ENCODE measurements at places on chromosomes 6 and 20.

- DNase-seq = no peak
Observed at GRCh38 chr20:15370370-15370769, 1033.0 kb upstream of the FLRT3 start.

- DNase-seq = no peak
Observed at GRCh38 chr20:31862157-31862470, 8.2 kb downstream of the DUSP15 start.

GRCh38 chr20:11754451-11754850 lies 163.2 kb upstream of the BTBD3 start:
- no peak for DNase-seq

DNA sequence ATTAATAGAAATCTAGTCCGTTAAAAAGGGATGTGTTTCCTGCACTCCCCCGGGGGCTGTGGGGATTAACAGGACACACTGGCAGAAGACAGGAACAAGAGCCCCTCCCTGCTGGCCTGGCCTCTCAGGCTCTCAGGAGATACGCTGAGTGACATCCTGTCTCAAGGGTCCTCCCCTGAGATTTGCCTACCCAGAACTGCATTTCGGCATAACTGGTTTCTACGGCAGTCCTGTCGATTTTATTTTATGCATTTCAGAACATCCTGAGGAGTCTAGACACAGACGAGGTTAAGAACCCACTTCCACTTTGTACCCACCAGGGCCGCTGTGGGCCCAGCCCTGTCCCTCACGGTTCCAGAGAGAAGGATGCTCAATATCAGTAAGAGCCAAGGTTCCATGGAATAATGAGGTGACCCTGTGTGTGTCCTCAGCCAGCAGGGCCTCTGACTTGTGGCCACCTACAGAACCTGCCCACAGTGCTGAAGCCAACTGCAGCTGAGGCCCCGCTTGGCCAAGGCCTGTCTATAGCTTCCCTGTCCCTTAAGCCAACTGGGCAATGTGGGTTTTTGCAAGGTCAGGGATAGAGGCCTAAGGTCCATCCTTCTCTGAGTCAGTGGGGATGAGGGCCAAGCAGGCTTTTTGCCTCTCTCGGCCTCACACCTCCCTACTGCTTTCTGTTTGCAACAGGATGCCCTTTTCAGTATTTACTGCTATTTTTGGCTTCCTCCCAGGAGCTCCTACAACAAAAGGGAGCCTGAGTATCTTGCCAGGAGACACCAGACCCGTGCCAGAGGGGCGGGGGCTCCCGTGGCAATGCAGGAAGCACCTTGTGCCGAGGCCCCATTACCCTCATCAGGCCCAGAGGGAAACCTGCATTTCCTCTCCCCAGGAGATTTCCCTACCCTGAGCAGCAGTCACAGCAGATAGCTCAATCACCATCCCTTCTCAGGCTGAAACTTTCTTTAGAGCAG lies 14.7 kb downstream of the UQCC2 start:
- DNase-seq = peak; percentile 42

- no peak for DNase-seq
Observed at GRCh38 chr6:2730353-2731107, 20.2 kb downstream of the MYLK4 start.

DNA sequence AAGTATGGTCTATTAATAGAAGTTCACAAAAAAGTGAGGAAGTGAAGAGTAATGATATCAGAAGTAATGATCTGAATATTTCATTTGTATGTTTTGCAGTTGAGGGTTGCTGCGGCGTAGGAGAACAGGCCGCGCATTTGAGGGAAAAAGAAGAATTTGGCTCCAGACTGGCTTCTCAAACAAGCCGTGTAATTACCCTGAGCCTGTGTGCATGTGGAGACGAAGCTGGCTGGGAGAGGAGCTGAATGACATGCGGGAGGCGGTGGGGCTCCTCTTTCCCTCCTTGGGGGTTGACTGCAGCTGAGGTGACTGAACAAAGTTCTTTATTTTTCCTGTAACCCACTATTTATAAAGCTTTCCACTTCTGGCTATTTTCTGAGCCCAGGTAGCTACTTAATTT lies 115.5 kb upstream of the AFDN start:
- no peak for DNase-seq

GRCh38 chr6:101747160-101747559 lies 353.7 kb downstream of the GRIK2 start:
- no peak for DNase-seq

DNA sequence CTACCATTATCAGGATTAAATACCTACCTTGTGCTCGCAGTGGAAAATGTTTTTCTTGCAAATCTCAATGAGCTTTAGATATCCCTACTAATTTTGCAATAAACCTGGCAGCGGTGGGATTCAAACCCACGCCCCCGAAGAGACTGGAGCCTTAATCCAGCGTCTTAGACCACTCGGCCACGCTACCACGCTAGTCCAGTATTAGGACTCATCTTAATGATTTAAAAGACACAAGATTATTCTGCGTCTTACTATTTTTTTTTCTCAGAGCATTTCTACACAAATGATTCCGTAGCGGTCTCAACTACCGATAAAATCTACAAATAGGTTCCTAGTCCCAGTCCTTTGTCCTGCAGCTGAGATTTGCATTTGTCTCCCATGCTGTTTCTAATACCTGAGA lies 35.2 kb upstream of the ZSCAN23 start:
- no peak for DNase-seq

DNA sequence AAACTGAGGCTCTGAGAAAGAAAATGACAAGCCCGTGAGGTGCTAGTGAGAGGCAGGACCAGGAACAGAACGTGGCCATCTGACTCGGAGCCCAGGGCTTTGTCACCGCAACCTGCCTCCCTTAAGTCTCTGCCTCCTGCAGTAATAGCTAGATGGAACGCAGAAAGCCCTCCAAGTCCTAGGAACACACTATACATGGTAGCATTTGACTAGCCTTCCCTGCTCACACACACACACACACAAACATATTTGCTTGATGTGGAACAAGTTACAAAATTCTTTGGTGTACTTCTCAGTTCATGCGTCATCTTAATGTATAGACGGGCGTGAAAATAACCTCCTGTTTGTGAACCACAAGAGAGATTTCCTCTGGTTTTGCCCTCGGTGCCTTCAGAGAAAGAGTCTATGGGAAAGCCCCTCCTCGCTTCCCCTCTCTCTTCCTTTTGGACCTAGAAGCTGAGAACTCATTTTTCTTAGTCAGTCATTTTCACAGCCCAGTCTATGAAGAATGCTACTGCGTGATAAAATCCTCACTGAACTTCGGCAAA lies 38.8 kb downstream of the C6orf52 start:
- DNase-seq = no peak

- DNase-seq = no peak
Observed at GRCh38 chr20:12413116-12413515, 495.4 kb downstream of the BTBD3 start.

GRCh38 chr6:38955861-38956260 lies 92.7 kb upstream of the GLP1R start:
- DNase-seq = no peak

- no peak for DNase-seq
Observed at GRCh38 chr6:143426026-143426425, 24.5 kb downstream of the ADAT2 start.

- no peak for DNase-seq
Observed at GRCh38 chr6:22873513-22874136, 304.3 kb downstream of the HDGFL1 start.

- DNase-seq = no peak
Observed at GRCh38 chr20:44023515-44024371, 109.1 kb downstream of the TOX2 start.

DNA sequence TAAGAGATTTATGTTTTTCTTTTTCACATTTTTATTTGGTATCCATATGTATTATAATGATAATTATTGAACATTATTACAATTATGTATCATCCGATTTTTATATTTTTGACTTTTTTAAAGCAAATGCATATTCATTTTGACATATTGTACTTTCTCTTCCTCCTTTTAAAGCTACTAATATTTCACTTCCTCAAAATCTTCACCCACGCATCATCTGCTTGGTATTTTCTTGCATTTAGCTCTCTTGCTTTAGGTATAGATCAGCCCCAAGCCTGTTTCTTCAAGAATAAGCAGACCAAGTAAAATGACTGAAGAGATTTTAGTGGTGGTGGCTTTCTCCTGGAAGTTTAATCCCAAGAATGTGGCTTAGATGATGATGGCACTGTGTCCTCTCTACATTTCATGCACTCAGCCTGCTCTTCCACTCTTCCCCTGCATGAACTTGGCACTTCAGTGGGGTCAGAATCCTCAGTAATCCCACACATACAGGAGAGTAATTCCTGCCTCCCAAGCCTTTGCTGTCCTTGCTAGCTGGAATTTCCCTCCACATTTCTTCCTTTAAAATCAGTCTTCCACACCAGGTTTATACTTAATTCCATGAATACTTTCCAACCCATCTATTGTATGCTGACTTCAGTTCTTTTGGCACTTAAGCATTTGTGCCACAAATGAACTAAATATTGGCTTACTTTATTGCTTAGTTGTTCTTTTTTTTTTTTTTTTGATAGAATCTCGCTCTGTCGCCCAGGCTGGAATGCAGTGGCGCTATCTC lies 8.2 kb downstream of the NCOA7 start:
- no peak for DNase-seq

- no peak for DNase-seq
Observed at GRCh38 chr6:354631-355280, 36.8 kb upstream of the IRF4 start.

DNA sequence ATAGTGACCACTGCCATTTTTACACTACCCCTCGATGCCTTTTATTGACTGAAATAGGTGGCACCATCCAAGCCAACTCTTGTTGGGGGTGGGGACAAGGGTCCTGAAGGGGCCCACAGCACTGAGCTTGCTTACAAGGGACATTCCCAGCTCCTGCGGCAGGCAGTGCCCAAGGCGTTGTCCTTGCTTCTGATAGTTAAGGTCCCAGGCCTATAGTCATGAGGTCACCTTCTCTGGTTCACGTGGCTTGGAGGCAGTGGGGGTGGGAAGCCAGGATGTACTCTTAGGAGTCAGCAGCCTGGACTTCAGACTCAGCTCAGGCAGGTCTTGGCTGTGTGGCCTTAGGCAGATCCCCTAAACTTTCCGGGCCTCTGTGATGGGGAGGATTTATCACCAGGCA lies 48.6 kb downstream of the TOX2 start:
- no peak for DNase-seq

- DNase-seq = no peak
Observed at GRCh38 chr6:81262656-81263055, 489.8 kb downstream of the TENT5A start.

- no peak for DNase-seq
Observed at GRCh38 chr6:69816569-69816968, 19.8 kb upstream of the LMBRD1 start.

DNA sequence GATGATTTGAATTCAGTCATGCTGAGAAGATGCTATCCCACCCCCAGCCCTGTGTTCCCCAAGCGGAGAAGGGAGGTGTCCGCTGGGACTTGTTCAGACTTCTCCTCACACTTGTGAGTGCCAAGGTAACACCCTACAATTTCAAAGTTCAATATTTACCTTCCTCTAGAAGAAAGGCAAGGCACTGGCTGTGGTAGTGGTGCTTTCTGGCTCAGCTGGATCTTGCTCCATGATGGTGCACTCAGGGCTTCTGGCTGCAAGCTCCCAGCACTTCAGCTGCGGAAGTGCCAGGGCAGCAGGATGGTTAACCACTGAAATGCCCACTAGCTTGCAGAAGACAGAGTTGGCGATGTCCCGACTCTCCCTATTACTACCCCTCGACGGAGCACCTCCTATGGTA lies 135.4 kb downstream of the MTFR2 start:
- DNase-seq = peak; percentile 90

- DNase-seq = no peak
Observed at GRCh38 chr6:624979-625378, 31.9 kb downstream of the HUS1B start.

DNA sequence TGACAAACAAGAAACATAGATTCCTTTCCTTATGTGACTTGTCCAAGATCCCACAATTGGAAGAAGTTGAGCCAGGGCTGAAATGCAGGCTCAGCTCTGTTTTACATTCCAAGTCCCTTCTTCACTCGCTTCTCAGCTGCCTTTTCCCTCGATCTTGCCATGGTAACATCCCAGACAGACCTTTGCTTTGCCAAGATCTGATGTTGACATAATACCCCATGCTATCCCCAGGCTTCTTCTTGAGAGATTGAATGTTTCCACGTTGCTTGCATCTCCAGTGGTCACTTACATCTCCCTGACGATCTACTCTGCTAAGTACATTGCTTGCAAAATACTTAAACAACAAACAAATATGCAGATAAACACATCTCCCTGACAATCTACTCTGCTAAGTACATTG lies 63.5 kb downstream of the TBXT start:
- no peak for DNase-seq

- no peak for DNase-seq
Observed at GRCh38 chr6:22343864-22344263, 47.0 kb upstream of the PRL start.

- DNase-seq = no peak
Observed at GRCh38 chr6:127475135-127475822, 16.1 kb upstream of the KIAA0408 start.

DNA sequence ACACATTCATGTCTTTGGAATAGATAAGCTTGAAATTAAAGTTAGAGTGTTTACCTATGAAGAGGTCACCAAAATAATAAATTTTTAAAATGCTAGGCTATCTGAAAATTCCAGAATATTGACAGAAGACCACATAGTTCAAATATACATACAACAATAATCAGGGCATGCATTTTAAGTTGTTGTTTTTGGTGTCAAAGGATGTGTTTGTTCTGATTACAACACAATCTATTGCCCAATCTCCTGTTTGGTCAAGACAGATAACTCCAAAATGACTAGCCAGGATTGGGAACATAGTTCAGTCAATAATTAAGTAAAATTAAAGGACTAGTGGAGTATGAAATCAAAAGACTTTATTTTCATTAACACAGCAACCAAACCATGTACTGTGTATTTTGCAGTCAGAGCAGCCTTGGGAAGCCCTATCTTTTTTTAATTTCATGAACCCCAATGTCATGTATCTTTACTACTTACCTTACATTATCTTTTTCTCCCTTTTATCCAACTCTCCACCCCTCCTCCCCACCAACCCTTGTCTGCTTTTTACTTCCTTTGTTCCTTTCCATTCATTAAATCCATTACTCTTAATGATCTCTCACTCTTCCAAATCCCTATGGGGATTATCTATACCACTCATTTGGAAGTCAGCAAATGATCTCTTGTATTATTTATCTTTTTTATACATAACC lies 111.2 kb downstream of the CDK19 start:
- no peak for DNase-seq

GRCh38 chr20:62387219-62387913 lies 463 bp downstream of the RPS21 start:
- no peak for DNase-seq

- DNase-seq = no peak
Observed at GRCh38 chr6:52087498-52087999, at the start of gene PKHD1. Gene PKHD1 (minus strand): TSS chr6:52087613. CDS start chr6:52084933, 2,680 bp downstream.

- DNase-seq = no peak
Observed at GRCh38 chr20:18077157-18077556, 19.4 kb upstream of the OVOL2 start.

DNA sequence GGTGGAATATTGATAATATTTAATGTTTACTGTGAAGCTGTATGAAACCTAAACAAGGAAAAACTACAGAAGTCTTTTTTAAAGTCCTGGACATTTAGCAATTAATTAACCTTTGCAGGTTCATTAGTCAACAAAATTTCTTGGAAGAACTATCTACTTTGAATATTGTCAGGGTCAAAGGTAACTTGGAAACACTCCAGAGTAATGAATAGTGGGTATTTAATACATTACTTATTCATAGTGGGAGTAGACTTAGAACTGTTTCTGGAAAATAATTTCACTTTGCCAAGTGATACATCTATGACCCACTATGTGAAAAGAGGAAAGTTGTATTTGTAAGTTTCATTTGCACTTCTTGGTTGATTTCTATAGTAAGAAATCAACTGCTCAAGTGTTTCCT lies 319.1 kb downstream of the TFAP2B start:
- DNase-seq = no peak

Measured in NCI-H1436 treated with DMSO at 0.1 percent for 48 hours (cell line).